ENCODE measurements at places on chromosomes 13 and 19. TPM values are rescaled to one million over a fixed set of nuclear protein-coding genes. Genes with fewer than 3 reads are reported as not detected.

The PSG5 gene
- polyA plus RNA-seq, result not detected

The CHAMP1 gene
- polyA plus RNA-seq, result 19.2 TPM

The BCAM gene
- polyA plus RNA-seq, result 32.5 TPM

The TBXA2R gene
- polyA plus RNA-seq, result 2.4 TPM

DNA sequence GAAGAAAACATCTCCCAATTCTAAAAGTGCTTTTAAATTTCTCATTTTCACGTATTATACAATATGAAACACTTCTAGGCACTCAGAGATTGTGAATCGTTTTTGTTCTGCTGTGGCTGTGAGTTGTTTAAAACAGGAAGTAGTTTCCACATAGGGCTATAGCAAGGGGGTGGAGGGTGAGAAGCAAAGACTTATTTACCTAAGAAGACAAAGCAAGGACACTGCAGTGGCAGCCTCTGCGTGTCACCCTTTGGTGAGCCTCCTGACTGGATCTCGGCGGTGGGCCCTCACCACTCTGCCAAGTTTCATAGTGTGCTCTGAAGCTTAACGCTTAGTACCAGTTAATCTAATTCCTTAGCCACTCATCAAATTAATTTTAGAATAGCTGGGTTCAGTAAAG lies 56.8 kb downstream of the TNFSF13B start:
- DNase-seq, result no peak

DNA sequence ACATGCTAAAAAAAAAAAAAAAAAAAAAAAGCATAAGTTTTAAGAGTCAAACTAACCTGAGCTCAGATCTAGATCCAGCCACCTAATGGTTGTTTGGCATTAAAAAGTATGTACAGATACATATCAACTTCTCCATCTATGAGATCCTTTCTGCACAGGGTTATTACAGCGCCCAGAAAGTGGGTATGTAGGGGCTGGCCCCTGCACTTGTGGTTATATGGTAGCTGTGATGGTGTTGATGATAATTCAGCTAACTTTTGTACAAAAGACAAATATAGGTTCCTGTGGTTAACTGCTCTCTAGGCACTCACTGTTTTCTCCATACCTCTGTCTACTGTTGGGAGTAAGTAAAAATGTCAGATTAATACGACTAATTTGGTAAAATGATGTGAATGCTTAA lies 81.7 kb downstream of the TNFRSF19 start:
- no peak for DNase-seq

DNA sequence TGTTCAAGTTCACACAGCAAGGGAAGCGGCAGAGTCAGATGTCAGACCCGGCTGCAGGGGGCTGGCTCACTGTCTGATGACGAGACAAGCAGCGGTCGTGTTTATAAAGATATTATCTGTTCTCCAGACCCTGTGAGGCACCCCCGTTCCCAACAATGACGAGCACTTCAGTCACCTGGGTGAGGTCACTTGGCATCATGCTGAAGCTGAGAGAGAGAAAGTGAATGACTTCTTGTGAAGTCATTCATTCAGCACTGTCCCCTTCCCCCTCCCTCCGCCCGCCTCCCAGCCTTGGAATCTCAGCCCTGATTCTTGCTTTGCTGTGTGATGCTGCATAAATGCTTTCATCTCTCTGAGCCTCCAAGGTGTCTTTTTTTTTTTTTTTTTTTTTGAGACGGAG lies 4.9 kb upstream of the LYPD3 start:
- DNase-seq, result no peak

Measured in endothelial cell of umbilical vein (primary cell).